G401 (cell line): ENCODE measurements at places on chromosomes 3 and 15. TPM values are rescaled to one million over a fixed set of nuclear protein-coding genes. Genes with fewer than 3 reads are reported as not detected.

DNA sequence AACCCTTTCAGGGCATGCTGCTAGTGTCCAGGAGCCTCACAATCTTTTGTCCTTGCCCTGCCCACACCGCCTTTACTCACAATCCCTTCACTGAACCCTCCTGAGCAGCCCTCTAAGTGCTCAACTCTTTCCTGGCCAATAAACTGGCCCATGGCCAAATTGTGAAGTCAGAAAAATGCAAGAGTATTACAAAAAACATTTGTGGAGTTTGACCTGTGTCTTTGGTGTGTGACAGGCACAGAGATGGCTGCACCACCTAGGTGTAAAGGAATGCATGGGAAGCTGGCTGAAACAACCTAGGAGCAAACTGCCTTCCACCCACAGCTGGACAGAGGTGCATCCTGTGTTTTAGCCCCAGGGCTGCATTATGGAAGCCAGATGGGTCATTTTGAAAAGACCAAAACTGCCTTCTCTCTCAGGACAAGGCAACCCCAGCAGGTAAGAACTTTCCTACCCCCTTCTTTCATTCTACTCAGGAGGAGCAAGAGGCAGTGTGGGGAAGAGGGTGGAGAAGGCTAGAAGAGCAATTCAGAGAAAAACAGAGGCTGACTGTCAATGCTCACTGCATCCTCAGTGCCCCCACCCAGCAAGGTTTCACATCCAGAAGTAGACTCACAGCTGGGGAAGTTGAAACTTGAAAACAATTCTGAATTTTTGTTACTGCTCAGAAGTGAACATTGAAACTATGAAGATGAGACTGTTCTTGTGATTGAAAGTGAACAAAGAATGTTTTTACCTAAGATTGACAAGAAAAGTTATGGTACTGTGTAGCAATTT, 78.6 kb downstream of the TRIM42 start:
- no peak for DNase-seq

CPLX3 gene
- not detected in 2 replicates for total RNA-seq

DNA sequence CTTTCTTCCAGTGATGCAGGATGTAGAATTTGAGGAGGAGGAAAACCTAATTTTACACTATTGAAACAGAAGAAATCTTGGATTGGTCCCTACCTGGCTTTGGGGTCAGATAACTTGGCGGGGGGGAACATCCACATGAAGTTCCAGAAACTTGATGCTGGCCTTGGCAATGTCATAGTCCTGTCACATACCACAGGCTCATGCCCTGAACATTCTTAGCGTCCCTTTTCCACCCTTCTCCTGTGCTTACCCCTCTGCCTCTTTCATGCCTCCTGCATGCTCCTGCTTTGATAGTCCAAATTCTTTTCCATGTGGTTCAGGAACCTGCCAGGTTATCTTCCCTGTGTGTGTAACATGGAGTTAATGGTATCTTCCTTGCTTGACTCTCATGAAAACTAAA, 110.6 kb downstream of the UNC13C start:
- no peak for DNase-seq

COLQ gene
- 0.17 and 0.68 TPM in 2 replicates for total RNA-seq

DNA sequence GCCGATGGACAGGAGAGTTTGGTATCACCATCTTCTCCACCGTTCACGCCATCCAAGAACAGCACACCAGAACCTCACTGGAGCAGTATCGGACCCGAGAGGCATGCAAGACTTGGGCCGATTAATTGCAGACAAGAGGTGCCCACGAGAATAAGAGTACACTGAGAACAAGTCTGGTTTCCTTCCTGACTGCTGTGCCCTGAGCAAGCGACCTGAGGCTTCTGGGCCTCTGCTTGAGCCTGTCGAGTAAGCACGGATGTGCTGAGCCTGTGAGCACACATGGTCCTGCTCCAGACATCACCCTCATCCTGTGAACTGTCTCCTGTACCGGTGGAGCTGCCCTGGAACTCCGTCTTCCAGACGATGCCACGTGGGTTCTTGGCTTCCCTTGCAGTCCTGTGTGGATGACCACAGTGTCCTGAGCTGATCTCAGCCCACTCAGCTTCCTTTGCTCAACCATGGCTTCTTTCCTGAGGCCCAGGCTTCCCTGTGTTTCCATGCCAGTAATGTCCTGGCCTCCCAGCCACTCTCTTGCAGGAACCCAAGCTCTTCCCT, 34.3 kb upstream of the SNRPA1 start:
- DNase-seq = no peak

PCYT1A gene
- total RNA-seq = 41.4 and 47.9 TPM in 2 replicates
